ENCODE measurements at places on chromosomes 2 and 18.

GRCh38 chr2:30984148-30984547, 154.1 kb downstream of the GALNT14 start:
- no peak for DNase-seq

DNA sequence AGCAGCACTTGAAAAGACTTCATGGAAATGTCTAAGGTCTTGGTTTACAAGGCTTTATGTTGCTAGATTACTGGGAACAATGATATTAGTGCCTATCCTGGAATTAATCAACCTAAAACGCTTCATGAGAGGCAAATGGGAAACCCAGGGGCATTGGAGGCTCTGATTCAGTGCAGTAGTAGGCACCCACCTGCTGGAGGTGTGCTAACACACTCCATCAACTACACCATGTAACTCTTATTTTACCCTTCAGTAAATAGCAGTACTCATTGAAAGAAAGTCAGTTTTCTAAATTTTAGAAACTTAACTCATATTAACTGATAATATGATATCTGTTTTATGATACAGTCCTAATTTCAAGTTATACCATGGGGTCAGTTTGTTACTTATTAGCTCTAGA, 17.4 kb upstream of the HNRNPA3 start:
- DNase-seq, result no peak

GRCh38 chr2:26757873-26758789, 6.0 kb upstream of the SLC35F6 start:
- DNase-seq, result peak; percentile 98

- no peak for DNase-seq
Measured at GRCh38 chr2:212030709-212031108, 507.9 kb downstream of the ERBB4 start.

GRCh38 chr2:17035010-17035409, 369.4 kb upstream of the CYRIA start:
- DNase-seq, result peak; percentile 13

DNA sequence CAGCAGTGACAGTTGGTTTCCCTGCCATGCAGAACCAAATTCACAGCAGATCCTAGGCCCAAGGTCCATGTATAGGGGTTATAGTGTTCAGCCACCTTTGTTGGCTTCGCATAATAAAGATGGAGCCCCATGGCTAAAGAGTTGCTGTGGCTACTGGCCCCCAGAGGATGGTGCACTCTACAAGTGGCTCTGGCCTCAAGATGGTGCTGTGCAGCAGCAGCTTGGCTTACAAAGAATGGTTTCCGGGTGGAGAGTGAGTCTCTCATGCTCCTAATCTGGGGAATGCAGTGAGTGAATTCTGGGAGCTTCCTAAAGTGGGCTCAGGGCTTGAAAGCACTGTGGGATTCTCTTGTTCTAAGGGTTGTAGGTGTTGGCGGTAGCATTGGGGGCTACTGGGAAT, 1199.7 kb downstream of the CNTNAP5 start:
- DNase-seq, result no peak

DNA sequence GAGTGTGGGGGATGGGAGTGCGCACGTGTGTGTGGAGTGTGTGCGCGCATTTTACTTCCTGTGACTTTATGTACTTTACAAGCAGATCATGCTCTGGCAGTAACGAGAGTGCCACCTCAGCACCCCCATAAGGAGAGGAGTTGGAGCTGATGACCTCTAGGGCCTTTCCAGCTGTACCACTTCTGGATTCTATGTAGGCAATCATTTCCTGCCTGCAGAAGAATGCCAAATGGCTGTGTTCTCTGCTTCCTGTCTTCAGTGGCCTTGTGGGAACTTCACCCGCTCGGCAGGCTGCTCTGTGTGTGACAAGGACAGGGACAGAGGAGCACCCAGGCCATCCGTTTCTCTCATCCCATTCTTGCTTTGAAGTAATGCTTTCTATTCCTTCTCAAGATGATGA, 22.8 kb upstream of the ZNF385B start:
- DNase-seq, result no peak

- peak; percentile 24 for DNase-seq
Measured at GRCh38 chr18:39380186-39380725, 1814.7 kb upstream of the CELF4 start.

DNA sequence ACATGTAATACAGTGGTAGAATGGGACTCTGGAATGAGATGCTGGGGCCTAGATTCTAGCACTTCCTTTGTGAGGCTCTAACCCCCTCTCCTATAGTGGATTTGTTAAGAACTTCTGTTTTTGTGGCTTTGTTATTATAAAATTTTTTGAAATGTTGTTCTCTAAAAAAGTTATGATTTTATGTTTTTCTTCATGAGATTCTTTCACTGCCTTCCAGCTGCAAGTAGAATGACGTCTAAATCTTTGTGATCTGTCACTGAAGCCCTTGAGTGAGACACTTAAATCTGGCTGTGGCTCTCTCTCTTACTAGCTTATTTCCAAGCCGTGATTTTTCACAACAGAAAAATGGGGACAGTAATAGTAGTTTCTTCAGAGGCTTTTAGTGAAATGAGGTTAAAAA, 1.6 kb downstream of the CASP8 start:
- no peak for DNase-seq

GRCh38 chr2:143954186-143954585, 565.7 kb downstream of the ZEB2 start:
- no peak for DNase-seq

- no peak for DNase-seq
Measured at GRCh38 chr2:188675391-188676009, 298.7 kb upstream of the COL3A1 start.

DNA sequence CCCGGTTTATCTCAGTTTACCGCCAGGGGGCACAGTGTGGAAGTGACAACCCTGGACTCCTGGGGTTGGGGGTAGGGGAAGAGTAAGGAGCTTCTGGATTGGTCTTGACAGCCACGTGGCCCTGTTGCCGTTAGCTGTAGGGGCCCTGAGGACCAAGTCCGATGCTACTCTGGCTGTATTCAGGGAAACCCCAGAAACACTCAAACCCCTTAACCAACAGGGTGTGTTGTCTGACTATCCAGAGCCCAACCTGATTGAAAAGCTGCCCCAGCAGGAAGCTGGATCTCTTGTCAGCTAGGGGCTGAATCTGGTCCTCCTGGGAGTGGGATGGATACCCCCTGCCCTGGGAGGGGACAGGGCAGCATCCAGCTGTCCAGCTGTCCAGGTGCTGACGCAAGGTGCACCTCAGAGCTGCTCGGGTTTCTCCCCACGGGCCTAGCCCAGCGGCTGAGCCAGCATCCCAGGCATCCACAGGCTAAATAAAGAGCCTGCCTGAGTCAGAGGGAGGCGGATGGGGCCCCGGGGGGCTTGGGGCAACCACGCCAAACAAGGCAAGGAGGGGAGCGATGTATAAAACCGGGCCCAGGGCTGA, 3.1 kb upstream of the GMPPA start:
- peak; percentile 37 for DNase-seq

GRCh38 chr2:1750933-1751766, 6.8 kb upstream of the PXDN start:
- peak; percentile 68 for DNase-seq

- no peak for DNase-seq
Measured at GRCh38 chr2:127231130-127231865, 11.2 kb upstream of the CYP27C1 start.

- no peak for DNase-seq
Measured at GRCh38 chr2:127348426-127349000, 39.3 kb downstream of the MAP3K2 start.

DNA sequence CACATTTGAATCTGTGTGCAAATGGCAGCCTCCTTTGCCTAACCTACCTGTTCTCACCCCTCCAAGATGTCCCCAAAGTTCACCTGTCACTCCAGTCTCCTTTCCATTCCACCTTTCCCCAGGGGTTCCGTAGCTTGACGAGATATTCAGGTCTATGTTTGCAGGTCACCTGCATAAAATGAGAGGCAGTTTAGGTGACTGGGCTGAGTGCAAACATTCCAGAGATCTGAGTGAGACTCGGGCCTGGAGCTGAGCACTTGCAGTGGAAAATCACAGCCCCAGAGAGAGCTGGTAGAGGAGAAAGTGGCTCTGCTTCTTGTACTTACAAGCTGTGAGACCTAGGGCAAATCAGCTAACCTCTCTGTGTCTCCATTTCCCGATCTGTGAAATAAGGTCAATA, 20.1 kb downstream of the CAPN14 start:
- DNase-seq, result peak; percentile 9

DNA sequence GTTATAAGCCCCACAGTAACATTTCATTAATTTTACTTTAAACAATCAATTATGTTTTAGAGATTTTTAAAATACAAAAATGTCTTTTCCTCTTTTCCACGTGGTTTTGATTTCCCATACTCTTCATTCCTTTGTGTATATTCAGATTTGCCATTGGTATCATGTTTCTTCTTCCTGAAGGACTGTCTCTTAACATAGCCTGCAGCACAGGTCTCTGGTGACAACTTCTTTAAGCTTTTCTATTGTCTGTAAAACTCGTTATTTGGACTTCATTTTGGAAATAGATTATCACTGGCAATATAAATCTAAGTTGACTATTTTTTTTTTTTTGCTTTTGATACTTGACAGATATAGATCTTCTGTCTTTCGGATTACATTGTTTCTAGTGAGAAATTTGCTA, 115.2 kb upstream of the KLHL29 start:
- no peak for DNase-seq

GRCh38 chr2:215811003-215811402, 202.3 kb downstream of the MREG start:
- no peak for DNase-seq

- no peak for DNase-seq
Measured at GRCh38 chr18:13587937-13588336, 138.4 kb downstream of the FAM210A start.

- peak; percentile 74 for DNase-seq
Measured at GRCh38 chr2:23925702-23926289, 1.1 kb downstream of the ATAD2B start.

- peak; percentile 53 for DNase-seq
Measured at GRCh38 chr2:202339071-202339870, 36.9 kb upstream of the BMPR2 start.

DNA sequence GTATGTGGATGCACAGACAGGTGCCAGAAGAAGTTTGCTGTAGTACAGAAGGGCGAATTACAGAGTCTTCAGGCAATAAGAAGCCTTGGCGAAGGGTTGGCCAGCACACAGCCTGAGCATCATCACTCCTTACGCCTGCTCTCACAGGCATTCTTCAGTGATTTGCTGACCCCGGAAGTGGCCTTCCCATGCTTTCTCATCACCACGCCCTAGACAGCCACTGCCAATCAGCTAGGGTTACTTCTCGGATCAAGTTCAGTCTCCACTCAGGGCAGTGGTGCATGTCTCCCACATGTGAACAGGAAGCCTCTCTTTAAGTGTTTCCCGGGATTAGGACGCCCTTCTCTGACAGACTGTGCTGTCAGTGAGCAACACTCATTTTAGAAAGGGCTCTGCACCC, 81.8 kb downstream of the C1QL2 start:
- no peak for DNase-seq

DNA sequence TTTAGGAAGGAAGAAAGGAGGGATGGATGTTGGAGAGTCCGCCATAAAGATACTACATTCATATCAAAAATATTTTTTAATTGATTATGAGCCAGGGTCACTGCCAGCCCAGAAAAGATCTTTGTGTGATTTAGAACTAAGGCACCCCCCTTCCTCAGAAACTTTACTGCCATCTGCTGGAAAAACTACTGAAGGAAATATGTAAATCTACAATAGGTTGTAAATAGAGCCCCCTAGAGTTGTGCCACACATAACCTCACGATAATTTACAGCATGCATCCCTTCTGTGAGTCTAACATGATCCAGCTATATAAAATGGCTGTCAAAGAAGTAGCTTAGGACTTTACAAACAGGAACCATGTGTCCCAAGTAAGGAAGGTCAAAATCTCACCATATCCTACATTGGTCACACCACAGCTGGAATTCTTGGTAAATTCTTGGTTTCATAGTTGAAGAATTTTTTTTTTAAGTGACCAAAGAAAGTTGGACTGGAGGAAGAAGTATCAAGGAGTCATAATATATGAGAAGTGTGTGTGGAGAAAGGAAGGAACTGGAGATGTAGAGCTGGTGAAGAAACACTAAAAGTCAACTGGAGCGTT, 152.5 kb downstream of the CYP26B1 start:
- DNase-seq, result peak; percentile 8

- DNase-seq, result peak; percentile 55
Measured at GRCh38 chr2:187775196-187775595, 221.0 kb upstream of the TFPI start.

DNA sequence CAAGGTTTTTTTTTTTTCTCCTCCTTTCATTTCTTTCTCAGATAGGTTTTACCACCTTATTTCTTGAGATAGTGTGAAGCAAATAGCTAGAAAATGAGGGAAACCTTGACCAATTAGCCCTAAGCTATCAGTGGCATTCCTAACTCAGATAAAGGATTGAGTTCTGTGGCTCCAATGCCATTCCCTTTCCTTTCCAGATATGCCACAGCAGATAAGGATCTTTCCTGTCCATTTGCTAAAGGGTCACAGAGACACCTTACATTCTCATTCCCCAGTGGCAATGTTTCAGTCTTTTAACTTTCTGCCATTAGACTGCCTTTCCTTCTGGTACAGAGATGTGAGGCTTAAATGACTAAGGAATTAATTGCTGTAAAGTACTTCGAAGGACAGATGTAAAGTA, 81.7 kb downstream of the MGAT5 start:
- DNase-seq, result no peak

DNA sequence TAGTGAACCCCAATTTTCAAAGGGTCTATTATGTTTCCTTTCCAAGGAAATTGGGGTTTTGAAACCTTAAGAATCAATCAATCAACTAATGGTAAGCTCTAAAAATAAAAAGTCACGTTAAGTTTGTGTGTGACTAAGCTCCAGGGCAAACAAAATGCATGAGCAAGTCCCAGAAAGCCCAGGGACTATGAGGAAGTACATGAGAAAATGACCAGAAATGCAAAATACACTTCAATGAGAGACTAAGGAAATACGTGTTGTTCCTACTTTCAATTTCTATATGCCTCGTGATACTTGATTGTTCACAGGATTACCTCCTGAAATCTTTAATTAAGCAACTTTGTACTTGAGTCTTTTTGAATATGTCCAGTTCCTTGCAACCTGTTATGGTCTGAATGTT, 684.4 kb upstream of the SYT4 start:
- no peak for DNase-seq

- peak; percentile 7 for DNase-seq
Measured at GRCh38 chr2:128069769-128070168, 21.2 kb upstream of the UGGT1 start.
